ENCODE measurements at places on chromosomes 1 and 21. TPM values are rescaled to one million over a fixed set of nuclear protein-coding genes. Genes with fewer than 3 reads are reported as not detected.

Gene KRTAP12-2
- not detected for total RNA-seq

Gene ADAMTS5
- total RNA-seq = 4.5 TPM

Gene GCSAML
- not detected for total RNA-seq

Gene SLX9
- 17.2 TPM for total RNA-seq

Gene C1orf226
- 0.83 TPM for total RNA-seq

Gene C1orf94
- not detected for total RNA-seq

Gene CEP104
- total RNA-seq = 22.3 TPM

Gene HNRNPCL1
- not detected for total RNA-seq
